ENCODE measurements at places on chromosomes 6 and 20.

DNA sequence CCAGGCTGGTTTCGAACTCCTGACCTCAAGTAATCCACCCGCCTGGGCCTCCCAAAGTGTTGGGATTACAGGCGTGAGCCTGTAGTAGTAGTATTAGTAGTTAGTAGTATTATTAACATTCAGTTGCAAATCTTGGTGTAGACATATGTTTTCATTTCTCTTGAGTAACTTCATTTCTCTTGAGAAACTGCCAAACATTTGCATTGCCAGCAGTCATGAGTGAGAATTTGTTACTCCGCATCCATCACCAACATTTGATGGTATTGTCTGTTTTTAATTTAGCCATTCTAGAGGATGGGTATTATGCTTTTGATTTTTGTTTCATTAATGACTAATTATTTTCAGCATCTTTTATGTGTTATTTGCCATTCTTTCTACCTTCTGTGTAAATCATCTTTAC is 1.5 kb upstream of the ERVFRD-1 start:
- no peaks in the 10 kb centered on the region for H3K4me1 ChIP-seq
- H3K27ac ChIP-seq, result no peak overlapping the region
- no peaks in the 10 kb centered on the region for H3K36me3 ChIP-seq
- H3K27me3 ChIP-seq, result no peaks in the 10 kb centered on the region

GRCh38 chr6:68046756-68047155 is 588.3 kb upstream of the ADGRB3 start:
- H3K4me3 ChIP-seq, result no peak overlapping the region
- H3K4me1 ChIP-seq, result no peaks in the 10 kb centered on the region
- H3K27me3 ChIP-seq, result no peaks in the 10 kb centered on the region
- H3K36me3 ChIP-seq, result no peaks in the 10 kb centered on the region
- no peak overlapping the region for H3K27ac ChIP-seq

- H3K36me3 ChIP-seq, result peaks cover 2% of the 10 kb centered on the region
- no peaks in the 10 kb centered on the region for H3K27me3 ChIP-seq
- H3K4me3 ChIP-seq, result no peak overlapping the region
Observed at GRCh38 chr6:24520929-24521546, 26.3 kb downstream of the ALDH5A1 start.

GRCh38 chr6:40907198-40907701 is 131.8 kb downstream of the UNC5CL start:
- no peak overlapping the region for H3K27ac ChIP-seq
- H3K4me3 ChIP-seq, result no peak overlapping the region
- no peak for DNase-seq
- H3K4me1 ChIP-seq, result peaks cover 29% of the 10 kb centered on the region
- H3K36me3 ChIP-seq, result no peaks in the 10 kb centered on the region
